SK-N-SH treated with all-trans-retinoic acid at 6 μM for 48 hours (cell line): ENCODE measurements at places on chromosomes 4 and X.

- ATAC-seq: no peak
These were observed 362.0 kb upstream of the BOD1L1 start for GRCh38 chr4:13989501-13989900.

GRCh38 chr4:71609167-71609566 lies 174.7 kb downstream of the GC start:
- no peak for ATAC-seq

- ATAC-seq: peak; percentile 79
These were observed 685 bp upstream of the MORF4L2 start for GRCh38 chrX:103687073-103687695.

DNA sequence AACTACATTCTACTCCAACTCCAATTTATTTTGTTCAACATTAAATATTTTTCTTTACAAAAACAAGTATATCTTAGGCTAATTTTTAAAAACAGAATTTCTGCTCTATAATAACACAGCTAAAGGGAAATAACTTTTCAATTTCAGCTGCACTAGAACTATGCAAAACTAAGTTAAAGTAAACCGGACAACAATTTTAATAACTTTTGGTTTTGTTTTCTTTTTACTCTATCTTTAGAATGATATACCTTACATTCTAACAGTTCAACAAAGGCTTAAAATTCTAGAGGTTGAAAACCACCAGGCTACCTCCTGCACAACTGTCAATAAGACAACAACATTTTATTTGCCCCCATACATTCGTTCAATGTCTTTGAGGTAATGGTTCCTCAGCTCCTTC lies 18.7 kb upstream of the KCNE5 start:
- no peak for ATAC-seq

GRCh38 chrX:20442597-20442996 lies 175.9 kb upstream of the RPS6KA3 start:
- ATAC-seq: peak; percentile 92
